Fibroblast of upper back skin (primary cell): ENCODE measurements at places on chromosomes 2 and 18.

GRCh38 chr18:27143580-27144287 is 41.4 kb downstream of the CHST9 start:
- no peak for DNase-seq

- peak; percentile 37 for DNase-seq
Observed at GRCh38 chr2:30565851-30566358, 118.9 kb downstream of the LCLAT1 start.

DNA sequence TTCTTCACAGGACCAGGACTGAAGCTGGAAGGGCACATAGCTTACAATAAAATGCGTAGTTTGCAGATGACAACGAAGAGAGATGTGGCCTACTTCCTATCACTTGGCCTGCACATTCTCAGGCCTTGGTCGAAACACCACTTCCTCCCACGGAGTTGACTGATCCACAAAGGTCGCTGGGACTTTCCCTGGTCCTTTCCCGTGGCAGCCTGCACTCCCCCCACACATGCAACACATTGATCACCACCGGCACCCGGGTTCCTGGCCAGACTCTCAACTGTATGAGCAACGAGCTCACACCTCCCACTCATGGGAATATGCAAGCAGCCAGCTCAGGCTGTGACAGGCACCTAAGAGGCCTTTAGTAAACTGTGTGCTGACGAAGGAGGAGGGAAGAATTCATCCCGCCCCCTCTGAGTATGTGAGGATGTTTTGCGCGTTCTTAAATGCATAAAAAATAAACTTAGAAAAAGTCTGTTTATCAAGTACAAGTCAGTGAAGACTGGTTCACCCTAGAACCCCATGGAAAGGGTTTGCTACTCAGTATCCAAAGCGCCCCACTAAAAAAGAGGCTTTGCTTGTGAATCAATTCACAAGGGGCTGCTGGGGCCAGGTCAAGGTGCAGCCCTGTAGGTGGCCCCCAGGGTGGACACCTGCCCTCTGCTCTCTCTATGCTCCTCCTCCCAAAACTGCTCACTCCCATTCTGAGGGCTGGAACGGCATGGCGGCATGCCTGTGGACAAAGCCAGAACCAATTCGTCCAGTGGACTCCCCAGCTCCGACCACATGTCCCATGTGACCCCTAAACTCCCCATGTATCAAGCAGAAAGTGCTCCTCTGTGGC is 154.3 kb downstream of the EIPR1 start:
- DNase-seq, result no peak

DNA sequence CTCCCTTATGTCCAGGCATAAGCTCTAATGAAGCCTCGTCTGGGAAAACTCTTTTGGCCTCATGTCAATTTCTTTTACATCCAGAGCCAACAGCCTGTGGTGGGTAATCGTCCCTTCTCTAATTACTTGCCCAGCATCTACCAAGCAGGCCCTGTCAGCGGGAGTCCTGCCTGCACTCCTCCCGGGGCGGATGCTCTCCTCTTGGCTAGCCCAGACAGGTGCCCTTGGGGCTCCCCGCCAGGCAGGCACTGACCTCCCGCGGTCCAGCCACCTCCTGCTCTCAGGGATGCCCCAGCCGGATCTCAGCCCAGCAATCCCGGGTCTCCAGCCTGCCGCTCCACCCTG is 74.2 kb downstream of the NCAPH start:
- peak; percentile 9 for DNase-seq

DNA sequence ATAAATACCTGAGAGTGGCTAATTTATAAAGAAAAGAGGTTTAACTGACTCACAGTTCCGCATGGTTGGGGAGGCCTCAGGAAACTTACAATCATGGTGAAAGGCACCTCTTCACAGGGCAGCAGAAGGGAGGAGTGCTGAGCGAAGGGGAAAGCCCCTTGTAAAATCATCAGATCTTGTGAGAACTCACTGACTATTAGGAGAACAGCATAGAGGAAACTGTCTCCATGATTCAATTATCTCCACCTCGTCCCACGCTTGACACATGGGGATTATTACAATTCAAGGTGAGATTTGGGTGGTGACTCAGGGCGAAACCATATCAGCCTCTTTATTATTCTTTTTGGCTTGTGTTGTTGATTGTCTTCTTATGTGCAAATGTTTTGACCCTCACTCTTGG is 76.2 kb downstream of the WDR7 start:
- DNase-seq, result no peak

GRCh38 chr2:46776687-46777327 is 138.8 kb downstream of the MCFD2 start:
- DNase-seq, result peak; percentile 73

- DNase-seq, result peak; percentile 27
Observed at GRCh38 chr2:173359231-173359630, 4.6 kb downstream of the CDCA7 start.

- peak; percentile 66 for DNase-seq
Observed at GRCh38 chr2:43131051-43131889, 95.1 kb downstream of the ZFP36L2 start.

DNA sequence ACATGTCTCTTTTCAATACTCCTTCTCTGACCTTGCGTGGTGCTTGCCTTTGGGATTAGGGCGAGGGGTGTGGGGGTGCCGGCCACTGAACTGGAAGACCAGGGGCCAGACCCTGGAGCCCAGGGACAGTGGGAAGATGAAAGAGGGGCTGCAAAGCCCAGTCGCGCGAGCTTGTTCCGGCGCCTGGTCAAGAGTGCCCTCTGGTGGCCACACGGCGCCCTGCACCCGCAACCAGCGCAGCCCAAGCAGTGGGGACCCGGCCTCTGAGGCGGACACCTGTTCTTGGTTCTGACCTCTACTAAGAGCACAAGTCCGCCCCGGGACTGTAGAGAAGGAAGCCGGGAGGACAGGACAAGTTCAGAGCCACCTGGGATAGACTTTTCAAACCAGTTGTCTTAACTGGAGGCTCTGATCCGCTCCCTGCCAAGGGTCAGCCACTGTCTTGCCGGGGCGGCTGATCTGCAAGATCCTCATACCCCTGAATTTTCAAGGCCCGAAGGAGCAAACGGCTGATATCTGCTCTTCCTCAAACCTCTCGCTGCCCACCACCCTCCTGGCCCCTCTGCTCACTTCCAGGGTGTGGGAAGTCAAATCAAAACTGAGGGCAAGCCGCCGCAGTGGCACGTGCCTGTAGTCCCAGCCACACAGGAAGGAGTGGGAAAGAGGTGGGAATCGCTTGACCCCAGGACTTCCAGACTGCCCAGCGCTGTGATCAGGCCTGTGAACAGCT is 14.9 kb upstream of the MSH6 start:
- DNase-seq, result peak; percentile 29

DNA sequence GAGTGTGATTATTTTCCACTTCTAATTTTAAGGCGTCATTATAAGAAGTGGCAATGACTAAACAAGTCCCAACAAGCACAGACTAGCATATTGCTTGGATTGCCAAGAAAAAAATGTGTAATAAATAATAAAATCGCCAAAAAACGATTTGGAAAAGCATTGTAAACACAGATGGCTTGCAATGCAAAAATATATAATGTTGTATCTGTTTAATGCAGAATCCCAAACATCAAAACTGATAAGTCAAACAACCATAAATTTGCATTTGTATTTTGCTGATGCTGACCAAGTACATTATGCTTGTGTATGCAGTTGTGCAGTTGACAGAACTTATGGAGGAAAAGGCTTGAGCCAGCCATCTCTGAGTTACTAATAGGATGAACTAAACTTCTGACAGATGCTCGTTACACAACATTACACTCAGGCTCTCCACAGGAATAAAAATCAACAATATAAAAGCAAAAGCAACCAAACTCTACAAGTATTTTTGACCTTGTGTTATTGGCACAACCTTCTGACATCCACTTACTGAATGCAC is 68.1 kb downstream of the DNER start:
- DNase-seq, result no peak

GRCh38 chr2:132645722-132646539 is 24.1 kb downstream of the LYPD1 start:
- no peak for DNase-seq

- DNase-seq, result no peak
Observed at GRCh38 chr2:97993926-97994325, 1.8 kb downstream of the TMEM131 start.

GRCh38 chr2:64586054-64586453 is 61.9 kb downstream of the AFTPH start:
- DNase-seq, result no peak

GRCh38 chr2:97718942-97719341 is 5.6 kb downstream of the ZAP70 start:
- DNase-seq, result no peak

- DNase-seq, result no peak
Observed at GRCh38 chr2:107585851-107586250, 240.8 kb upstream of the RGPD4 start.

GRCh38 chr18:65547046-65547445 is 203.8 kb upstream of the CDH7 start:
- no peak for DNase-seq

- DNase-seq, result no peak
Observed at GRCh38 chr2:58800881-58801280, 559.8 kb upstream of the FANCL start.

DNA sequence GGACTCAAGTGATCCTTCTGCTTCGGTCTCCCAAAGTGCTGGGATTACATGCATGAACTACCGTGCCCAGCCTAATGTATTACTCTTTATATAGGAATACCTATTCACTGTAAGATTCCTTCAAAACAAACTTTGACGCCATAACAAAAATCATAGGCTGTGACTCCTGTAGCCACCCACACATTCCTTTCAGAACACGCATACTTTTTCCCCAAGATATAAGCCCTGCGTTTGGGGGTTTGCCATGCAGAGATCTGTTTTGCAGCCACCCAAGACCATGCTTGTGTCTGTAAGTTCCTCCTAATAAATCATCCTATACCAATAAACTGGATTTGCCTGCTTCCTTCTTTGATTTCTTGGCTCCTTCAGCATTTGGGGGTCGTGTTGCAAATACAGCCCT is 46.0 kb upstream of the STON1 start:
- DNase-seq, result peak; percentile 76

DNA sequence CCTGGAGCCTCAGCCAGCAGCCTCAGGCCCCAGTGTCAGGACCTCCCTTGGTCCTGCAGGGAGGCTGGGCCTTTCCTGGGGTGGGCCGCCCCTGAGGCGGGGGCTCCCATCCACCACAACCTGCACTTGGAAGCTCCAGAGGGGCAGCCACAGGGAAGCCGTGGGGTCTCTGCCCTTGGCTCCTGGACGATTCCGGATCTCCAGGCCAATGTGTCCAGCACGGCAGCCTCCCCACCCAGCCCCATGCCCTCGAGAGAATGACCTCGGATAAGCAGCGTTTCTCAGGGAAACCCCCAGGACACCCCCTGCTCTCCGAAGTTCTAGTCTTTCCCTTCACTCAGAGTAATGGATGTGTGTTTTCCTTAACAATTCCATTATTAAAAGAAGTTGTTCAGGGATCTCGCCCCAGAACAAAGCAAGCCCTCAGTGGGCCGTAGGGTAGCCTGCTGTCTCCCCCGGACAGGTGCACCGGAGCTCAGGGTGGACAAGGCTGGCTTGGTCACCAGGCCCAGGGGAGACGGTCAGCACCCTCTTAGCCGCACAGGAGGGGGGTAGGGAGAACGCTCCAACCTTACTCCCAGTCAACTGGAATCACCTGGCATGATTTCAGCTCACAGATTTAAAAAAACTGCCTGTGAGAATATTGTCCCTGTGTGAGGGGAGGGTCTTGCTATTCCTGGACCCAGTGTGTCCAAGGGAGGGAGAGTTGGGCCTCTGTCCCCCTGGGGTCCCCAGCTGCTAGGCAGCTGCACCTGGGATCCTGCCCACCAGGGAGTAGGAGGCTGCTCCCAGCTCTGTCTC is 72.2 kb upstream of the OTOS start:
- DNase-seq, result no peak

DNA sequence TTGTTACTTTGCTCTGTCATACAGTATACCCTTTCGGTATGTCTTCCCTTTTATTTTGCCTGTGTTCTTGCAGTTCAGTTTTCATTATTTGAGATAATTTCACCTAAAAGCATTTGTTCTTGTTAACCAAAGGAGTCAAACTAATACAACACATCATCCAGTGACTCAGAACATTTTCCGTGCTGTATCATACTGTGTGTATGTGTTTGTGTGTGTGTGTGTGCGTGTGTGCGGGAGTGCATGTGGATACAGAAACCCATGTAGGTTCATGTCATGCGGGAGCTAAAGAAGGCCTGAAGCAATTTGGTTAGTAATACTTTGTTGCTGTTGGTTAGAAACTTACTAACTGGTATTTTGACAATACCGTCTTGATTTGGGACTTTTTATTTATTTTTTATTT is 60.0 kb downstream of the CEP192 start:
- no peak for DNase-seq

DNA sequence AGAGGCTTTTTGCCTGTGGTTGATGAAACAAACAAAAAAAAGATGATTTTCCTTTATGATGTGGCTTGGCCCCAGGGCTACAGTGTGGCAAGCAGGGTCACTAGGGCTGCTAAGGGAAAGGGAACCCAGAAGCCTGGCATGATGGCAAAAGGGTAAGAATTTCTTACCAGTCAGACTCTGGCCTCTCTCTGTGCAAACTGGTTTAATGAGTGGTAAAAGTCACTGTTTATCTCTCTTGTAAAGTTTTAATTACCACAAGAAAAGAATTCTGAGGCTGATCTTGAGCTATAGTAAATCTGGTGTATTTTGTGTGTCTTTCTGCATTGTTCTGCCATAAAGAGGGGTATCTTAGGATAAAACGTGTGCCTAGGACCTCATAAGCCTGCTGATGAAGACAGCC is 275.4 kb downstream of the STK39 start:
- DNase-seq, result no peak

DNA sequence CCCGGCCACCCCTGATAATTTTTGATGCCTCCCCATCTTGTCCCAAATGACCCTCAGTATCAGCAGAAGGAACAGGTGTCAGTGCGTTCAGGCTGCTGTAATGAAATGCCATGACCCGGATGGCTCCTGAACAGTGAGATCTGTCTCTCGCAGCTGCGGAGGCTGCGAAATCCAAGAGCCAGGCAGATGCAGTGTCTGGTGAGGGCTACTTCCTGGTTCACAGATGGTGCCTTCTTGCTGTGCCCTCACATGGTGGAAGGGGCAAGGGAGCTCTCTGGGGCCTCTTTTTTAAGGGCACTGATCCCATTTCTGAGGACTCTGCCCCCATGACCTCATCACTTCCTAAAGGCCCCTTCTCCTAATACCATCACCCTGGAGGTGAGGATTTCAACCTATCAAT is 152.2 kb downstream of the TWIST2 start:
- no peak for DNase-seq

- peak; percentile 93 for DNase-seq
Observed at GRCh38 chr18:45248240-45248903, 366.9 kb upstream of the SLC14A2 start.

- no peak for DNase-seq
Observed at GRCh38 chr2:101706819-101707177, 9.3 kb downstream of the MAP4K4 start.

DNA sequence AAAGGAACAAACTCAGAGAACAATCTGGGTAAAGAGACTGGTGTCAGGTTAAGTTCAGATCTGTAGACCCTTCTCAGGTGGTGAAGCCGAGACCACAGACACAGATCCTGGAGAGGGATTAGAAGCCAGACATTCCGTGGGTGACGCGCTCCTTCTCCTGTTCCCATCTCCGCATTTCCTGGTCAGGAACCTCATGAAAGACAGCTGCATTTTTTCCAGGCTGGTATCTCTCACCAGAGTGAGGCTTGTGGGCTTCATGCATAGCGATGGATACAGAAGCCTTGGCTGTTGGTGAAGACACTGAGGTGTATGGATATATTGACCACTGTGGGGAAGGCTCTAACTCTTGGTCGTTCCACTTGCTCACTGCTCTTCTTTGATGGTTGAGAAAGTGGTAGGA is 152.6 kb downstream of the FAM210A start:
- no peak for DNase-seq

GRCh38 chr2:29272311-29272710 is 157.1 kb downstream of the CLIP4 start:
- DNase-seq, result peak; percentile 4

GRCh38 chr18:58254873-58255511 is 211.0 kb downstream of the NEDD4L start:
- peak; percentile 42 for DNase-seq
